ENCODE measurements at places on chromosomes 7 and 10. TPM values are rescaled to one million over a fixed set of nuclear protein-coding genes. Genes with fewer than 3 reads are reported as not detected.

GRCh38 chr7:35819954-35820703 lies 19.3 kb downstream of the SEPTIN7 start:
- DNase-seq: no peak

DNA sequence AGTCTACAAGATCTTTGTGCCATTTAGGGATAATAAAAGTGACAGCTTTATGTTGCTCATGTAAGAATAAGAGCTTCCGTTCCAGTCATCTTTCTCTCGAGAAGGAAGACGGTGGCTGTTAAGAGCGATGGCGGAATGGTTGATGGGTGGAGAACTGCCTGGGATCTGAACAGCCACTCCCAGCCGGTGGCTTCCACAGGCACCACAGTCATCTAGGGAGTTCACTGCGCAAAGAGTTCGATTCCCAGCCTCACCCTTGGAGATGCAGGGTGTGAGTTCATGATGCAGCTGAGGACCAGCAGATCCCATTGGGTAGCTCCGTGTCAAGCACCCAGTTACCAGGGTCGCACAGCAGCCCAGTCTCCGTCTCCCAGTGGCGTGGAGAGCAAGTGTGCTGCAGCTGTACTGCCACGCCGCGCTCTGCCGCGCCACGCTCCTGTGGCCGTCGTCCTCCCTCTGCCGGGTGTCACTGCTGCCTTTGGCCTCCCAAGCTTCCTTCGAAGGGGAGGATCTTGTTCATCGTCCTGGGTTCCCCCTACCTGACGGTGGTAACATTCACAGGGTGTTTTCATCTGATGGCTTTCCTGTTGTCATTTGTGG lies 7.8 kb downstream of the SUN1 start:
- no peak for DNase-seq

- DNase-seq: no peak
Measured at GRCh38 chr10:70834441-70835151, 18.8 kb downstream of the SGPL1 start.

DNA sequence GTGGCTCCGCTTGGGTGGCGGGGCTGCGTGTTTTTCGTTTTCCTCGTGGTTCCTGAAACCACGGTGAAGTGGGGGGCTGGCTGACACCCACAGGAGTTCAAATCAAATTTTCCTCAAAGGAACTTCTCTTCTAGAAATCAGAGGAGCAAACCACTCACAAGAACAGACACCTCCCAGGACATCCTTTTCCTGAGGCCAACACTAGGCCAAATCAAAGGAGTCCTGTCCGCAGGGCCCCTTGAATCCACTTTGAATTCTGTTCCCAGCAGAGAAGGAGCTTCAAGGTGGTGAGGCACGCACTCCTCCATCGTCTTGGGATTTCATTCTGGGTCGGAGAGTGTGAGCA lies 29.9 kb upstream of the ZNF273 start:
- no peak for DNase-seq

- DNase-seq: no peak
Measured at GRCh38 chr7:73829505-73829904, 1.3 kb upstream of the CLDN4 start.

DNA sequence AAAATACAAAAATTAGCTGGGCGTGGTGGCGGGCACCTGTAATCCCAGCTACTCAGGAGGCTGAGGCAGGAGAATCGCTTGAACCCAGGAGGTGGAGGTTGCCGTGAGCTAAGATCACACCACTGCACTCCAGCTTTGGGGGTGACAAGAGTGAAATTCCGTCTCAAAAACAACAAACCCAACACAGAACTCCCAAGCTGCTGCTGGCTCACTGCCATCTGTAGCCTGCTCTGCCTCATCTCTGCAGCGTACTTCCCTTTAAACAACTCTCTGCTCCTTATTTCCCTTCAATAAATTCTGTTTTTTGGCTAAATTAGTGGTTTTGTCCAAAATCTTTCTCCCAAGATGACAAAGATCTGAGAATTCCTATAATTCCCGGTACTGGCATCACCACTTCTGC lies 189.2 kb upstream of the GALNT17 start:
- no peak for DNase-seq

DNA sequence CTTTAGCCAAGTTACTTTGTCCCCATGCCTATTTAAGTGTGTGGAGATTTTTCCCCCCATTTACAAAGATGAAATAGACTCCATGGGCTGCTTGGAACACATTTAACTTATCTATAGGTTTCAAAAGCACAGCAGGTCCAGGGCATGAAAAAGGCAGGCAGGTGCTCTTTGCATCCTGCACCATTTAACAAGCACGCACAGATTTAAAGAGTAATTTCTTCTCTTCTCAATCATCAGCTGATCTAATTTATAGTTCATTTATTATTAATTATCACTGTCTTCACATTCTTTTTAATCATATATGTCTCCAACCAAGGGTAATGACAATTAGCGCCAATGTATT lies 156.8 kb downstream of the CACNA2D1 start:
- DNase-seq: no peak

DNA sequence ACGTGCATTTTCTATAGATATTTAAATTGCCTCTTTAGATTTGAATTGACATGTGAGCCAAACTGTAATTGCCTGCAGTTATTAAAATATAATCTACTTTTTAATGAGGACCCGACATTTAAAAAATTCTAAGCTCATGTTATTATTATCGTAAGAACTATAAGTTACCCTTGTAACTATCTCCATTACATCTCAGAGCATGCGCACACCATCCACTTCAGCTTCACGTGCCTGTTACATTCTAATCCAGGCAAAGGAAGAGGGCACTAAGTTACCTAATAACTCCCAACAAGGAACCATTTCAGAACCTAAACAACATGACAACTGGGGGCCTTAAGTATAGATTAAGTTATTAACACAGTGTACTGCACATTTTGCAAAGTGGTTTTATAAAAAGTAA lies 509.0 kb upstream of the DPP6 start:
- no peak for DNase-seq

DNA sequence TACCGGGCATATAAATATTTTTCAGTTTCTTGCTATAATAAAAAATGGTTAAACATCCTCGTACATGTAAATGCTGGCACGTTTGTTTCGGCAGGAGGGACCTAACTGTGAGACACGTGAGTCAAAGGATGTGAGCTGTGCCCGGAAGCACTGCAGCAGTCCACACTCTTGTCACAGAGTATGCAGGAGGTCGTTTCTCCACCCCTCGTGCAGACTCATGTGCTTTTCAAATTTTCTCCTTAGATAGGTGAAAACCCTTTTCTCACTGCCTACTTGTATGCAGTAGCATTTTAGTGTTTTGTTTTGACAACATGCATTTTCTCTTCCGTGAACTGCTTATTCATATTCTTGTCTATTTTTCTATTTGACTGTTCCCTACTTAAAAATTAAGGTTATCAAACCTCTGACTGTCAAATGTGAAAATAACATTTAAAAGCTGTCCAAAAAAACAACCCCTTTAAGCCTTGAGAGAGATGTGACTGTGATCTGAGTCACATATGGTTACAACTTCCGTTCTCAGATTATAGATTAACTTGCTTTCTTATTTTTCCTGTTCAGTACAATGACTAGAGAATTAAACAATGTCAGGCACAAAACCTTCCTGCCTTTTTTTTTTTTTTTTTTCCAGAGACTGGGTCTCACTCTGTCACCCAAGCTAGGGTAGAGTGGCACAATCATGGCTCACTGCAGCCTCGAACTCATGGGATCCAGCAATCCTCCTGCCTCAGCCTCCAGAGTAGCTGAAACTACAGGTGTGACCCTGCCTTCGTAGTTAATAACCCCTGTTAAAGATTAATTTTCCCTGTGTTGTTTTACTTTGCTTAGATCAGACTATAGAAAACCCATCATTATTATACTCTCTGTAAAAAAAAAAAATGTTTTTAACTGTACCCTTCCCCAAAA lies 45.1 kb downstream of the DPY19L1 start:
- DNase-seq: no peak

GRCh38 chr10:69042417-69042816 lies 45.5 kb upstream of the SRGN start:
- DNase-seq: no peak

CCL26 gene
- polyA plus RNA-seq: not detected
